Central memory CD4-positive, alpha-beta T cell (primary cell): ENCODE measurements at places on chromosomes 16 and 17.
A peak's percentile ranks its signal among the peaks of the same experiment; 100 is the strongest.

- no peak for DNase-seq
These were observed 92.0 kb upstream of the CDH5 start for GRCh38 chr16:66274335-66275110.

DNA sequence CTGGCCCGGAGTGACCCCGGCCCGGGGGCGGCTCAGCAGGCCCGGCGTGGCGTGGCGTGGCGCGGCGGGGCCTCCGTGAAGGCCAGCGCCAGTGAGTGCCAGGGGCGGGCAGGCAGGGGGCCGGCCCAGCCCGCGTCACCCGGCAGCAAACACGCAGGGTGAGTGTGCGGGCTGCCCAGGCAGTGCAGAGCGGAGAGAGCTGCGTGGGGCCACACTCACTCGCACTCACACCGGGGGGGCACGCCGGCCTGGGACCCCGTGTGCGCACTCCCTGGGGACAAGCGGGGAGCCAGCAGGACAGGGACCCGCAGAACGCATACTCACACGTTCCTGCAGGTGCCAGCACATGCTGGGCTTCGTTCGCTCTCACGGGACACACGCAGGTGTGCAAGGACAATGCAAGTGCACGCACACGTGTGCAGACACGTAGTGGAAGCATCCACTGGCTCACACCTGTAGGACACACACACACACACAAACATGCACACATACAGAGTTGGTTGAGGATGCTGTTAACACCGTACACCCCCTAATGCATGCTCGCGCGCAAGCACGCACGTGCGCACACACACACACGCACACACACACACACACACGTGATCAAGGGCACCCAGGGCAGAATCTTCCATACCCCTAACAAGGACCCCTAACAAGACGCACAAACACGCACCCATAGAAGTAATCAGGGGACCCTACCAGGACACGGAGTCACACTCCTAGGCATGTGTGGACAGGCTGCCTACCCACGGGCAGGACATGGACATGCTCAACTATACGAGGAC lies 7.7 kb downstream of the USP6 start:
- DNase-seq = no peak

- no peak for DNase-seq
These were observed 16.9 kb downstream of the PLCG2 start for GRCh38 chr16:81796035-81796434.

DNA sequence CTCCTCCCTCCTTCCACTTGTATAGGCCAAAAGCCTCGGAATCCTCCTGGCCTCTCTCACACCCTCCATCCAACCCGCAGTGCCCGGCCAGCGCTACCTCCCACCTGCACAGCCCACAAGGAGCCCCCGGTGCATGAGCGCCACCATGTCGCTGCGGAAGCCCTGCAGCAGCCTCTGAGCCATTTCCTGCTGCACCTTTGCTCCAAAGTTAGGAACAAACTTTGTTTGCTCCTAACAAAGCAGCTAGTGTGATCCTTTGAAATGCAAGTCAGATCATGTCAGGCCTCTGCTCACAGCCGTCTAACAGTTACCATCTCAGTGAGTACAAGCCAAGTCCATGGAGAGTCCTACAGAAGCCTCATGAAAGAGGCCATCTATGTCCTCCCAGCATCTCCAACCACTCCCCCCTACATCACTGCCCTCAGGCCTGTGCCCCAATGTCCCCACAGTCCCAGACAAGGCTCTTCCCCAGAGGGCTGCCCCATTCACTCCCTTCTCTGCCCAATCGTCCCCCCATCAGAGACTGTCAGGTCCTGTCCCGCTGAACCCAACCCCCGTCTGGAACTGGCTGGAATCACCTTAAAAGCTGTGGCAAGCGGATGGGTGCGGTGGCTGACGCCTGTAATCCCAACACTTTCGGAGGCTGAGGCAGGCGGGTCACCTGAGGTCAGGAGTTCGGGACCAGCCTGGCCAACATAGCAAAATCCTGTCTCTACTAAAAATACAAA lies 7.5 kb downstream of the DCAKD start:
- DNase-seq = no peak

- DNase-seq = peak; percentile 64
These were observed 30.3 kb upstream of the LRRC37A start for GRCh38 chr17:46264456-46265198.

GRCh38 chr17:39599004-39599664 lies 8.6 kb downstream of the NEUROD2 start:
- no peak for DNase-seq

DNA sequence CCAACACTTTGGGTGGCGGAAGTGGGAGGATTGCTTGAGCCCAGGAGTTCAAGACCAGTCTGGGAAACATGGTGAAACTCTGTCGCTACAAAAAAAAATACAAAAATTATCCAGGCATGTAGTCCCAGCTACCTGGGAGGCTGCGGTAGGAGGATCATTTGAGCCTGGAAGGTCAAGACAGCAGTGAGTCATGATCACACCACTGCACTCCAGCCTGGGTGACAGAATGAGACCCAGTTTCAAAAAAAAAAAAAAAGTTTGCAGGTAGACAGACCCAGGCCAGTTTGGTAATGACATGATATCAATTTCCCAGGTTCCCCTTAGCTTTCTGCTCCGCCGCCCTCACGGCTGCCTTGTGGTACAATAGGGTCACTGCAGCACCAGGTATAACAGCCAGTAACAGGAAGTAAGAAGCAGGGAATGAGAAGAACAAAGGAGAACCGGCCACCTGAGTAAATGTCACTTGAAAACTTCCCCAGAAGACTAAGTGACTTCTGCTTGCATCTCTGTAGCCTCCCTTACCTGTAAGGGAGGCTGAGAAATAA lies 201.2 kb upstream of the HSBP1 start:
- no peak for DNase-seq

DNA sequence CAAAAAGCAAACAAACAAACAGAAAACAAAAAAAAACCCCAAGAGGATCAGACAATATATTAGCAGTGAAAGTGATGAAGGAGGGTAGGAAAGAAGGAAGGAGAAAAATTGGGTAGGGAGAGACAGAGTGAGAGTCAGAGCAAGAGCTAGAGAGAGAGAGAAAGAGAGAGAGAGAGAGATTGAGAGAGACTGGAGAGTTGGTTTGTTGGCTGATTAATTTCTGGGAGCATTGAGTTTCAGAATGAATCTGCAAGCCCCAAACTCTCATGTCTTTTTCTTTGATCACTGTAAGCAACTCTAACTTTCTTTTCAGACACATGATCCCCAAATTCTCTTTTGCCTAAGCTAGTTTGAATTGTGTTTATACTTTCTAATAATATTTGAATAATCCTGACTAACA lies 388.1 kb downstream of the SHISA9 start:
- no peak for DNase-seq
